ENCODE measurements at places on chromosomes 4 and X.

GRCh38 chr4:24975510-24975909, 55.2 kb downstream of the LGI2 start:
- DNase-seq, result no peak

DNA sequence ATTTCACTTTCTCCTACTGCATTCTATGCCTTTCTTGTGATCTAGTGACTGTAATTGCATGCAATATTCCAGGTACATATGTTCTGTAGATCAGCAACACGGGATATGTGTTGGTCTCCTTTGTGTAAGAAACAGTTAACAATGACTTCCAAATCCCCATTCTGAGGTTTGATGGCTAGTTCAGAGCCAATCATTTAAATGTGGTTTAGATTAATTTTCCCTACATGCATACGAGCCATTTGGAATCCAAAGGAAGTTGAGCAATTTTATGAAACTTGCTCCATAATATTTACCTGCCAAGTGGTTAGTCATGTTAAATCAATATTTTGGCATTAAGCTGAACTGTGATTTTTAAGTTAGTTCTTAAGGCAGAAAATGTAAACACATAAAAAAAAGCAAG, 172.8 kb upstream of the DCAF12L2 start:
- no peak for DNase-seq

DNA sequence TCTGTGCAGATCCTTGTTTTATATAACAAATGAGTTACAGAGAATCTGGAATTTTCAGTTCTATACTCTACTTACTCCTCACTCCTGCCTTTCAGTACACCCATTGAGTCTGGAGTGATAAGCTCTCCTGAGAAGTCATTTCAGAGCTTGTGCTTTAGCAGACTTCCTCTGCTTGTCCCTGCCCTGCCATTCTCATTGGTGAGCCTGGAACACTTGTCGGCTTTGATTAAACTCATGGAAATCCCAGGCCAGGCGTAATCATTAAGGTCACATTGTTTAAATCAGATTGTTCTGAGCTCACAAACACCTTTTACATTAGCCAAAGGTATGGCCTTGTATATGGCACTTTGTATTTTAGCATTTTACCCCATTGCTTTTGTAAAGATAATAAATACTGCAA, 102.7 kb downstream of the CNKSR2 start:
- DNase-seq, result no peak

DNA sequence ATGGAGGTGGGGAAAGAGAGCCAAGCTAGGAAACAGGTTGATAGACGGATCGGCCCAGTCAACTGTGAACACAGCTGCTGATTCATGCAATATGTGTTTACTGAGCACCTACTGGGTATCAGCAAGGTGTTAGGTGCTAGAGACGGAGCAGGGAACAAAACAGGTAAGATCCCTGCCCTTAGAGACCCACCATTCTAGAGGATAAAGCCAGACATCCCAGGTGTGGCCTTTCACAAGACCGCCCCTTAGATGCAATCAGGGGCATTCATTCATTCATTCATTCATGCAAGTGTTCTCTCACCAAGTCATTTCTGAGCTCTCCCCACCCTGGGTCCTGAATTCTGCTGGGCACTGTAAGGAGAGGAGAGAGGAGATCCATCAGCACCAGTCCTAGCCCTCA, 20.2 kb upstream of the MTM1 start:
- no peak for DNase-seq

GRCh38 chr4:102580463-102580842, 79.3 kb downstream of the NFKB1 start:
- no peak for DNase-seq

GRCh38 chr4:56641494-56642051, 39.5 kb downstream of the HOPX start:
- DNase-seq, result no peak

DNA sequence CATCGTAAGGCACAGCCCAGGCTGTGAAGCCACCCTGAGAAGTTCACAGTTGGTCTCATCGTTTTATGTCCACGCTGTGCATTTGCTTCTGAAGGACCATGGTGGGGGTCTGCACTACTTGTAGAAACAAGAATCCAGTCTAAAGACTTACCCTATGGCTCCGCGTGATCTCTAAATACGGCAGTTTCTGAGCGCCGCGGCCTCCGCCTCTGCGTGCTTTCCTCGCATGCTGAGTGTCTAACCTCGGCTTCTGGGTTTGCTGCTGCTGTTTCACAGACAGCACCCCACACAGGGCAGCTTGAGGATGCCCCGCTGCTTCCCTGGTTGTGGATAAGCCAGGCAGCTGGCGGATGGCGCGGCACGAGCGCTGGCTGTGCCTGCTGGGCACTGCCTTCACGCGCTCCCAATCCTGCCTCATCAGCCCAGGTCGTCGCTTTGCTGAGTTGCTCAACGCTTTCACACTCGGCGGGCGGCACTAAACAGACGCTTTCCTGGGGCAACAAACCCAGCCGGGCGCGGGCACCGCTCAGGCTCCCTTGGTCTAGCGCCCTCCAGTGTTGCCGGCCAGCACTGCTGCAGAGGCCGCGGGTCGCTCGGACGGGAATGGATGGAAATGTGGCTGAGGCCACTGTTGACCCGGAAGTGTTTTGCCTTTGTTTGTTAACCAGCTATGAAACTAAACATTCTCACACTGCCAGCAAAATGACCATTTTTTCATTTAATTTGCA, 39.2 kb downstream of the FGFRL1 start:
- DNase-seq, result no peak

GRCh38 chr4:78811034-78811433, 34.9 kb downstream of the BMP2K start:
- no peak for DNase-seq

DNA sequence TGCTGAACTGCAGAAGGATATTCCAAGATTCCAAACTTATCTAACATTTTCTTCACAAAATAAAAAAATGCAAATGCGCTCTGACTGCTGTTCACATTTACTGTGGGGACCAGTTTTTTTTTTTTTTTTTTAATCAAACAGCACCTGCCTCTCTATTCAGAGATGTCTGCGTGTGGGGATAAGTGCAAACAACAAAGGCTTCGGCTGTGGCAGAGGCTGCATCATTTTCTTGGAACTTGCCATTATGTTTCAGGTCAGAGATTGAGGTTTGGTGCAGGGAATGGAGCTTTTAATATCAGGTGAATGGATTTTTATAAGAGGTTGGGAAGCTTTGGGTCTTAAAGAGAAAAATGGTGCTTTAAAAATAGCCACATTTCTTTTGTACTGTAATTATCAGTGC, 78.2 kb upstream of the TET2 start:
- DNase-seq, result no peak

DNA sequence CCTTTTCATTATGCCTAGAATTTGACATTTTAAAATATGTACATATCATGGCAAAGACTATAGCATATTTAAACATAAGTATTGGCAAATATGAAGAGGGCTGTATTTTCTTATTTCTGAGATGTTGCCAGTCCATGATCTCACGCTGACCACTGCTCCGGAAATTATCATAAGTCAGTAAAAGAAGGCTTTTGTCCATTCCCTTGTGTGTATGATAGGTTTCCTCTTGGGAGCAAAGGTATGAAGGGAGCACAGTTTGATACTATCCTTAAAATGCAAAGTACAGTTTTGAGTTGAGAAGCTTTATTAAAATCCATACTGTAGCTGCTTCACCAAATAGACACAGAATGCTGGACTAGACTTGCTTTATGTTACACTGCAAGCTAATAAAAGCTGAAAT, 52.6 kb upstream of the AGA start:
- no peak for DNase-seq

DNA sequence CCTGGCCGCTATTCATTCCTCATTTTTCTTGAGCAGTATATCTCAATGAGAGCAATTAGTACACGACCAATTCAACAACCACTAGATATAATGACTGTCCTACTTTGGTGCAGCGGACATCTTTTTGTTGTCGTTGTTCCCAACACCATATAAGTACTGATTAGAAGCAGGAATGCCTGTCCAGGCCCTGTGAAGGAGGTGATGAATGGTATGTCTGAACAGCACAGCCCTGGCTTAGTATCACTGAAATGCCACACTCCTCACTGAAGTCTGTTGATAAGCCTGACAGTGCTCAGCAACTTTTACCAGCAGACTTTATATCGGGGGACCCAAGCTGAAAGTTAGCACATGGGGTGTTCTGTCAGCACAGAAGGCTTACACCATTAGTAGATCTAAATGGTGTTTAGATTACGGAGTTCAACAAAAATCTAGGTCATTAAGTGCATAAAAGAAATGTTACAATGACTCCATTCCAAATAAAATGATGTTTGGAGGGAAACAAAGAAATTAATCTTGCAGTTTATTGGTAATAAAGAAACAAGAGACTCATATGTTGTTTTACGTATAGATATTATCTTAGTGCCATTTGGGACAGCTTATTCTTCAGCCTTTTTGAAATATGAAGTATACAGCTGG, 228.3 kb upstream of the TTC29 start:
- no peak for DNase-seq

GRCh38 chrX:147733369-147733768, 178.3 kb upstream of the FMR1 start:
- no peak for DNase-seq

- DNase-seq, result peak; percentile 39
Measured at GRCh38 chr4:7581477-7581876, 146.7 kb upstream of the PSAPL1 start.

GRCh38 chr4:94722748-94723147, 35.0 kb upstream of the BMPR1B start:
- DNase-seq, result peak; percentile 63

DNA sequence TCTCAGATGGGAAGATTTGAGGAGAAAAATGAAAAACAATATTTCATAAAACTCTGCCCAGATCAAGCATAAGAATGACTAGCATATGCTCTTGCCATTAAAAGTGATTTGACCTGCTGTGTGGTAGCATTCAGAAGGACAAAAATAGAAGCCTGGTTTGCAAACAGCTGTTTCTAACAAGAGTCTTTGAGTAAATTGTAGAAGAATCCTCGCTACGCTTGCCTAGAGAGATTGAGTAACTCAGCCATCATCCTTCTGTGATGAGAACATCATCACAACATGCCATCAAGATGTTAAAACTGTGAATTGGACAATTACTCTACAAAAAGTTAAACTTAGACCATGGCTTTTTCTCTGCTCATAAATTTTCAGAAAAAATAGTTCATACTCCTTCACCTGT, 168.9 kb upstream of the PUDP start:
- DNase-seq, result no peak

DNA sequence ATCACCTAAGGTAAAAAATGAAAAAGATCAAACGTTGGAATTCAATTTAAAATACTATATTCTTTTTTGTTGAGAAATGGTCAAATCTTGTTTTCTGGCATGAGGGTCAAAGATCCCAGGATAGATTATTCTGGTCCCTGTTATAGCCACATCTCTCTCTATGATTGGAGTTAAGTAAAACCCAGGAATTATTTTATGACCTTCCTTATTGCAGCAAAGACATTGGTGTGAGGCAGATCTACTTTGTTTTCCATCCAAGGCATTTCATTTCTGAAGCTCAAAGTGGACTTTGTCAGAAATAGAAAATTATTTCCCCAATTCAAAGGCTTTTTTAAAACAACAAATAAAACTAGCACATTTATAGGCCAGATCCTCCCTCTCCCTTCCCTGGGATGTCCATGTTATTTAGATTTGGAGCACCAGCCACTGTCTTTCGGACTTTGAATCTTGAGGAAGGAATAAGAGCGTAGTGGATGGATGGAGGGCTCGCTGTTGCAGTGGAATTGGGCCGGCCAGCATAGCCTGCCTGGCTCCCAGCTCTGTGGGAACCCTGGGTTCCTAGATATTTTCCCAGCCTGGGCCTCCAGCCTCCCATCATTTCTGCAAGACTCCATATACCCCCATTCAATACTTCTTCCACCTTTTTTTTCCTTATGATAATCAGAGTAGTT, 45.6 kb upstream of the HAND2 start:
- no peak for DNase-seq

DNA sequence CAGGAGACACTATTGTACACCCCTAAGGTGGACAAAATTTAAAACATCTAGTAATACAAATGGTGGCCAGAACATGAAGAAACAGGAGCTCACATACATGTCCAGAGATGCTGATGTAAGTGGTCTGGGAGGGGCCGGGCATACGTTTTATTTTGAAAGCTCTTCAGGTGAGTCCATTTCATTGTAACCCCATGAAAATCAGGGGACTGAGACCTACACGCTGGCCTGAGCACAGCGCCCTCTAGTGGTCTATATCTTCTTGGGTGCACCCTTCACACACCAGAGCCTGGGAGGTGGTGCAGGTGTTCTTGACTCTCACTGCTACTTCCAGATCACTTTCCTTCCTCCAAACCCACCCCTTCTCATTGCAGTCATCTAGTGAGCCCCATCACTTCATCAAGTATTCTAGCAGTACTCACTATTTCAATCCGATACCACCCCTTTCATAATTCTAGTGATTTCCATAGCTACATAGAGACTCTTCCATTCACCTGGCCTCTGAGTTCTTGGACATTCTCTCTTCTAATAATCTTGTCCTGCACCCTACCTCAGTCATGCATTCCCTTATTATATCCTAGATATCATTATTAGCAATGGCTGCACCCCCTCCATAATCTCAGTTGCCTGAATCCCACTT, 4.3 kb upstream of the TLR6 start:
- peak; percentile 76 for DNase-seq

DNA sequence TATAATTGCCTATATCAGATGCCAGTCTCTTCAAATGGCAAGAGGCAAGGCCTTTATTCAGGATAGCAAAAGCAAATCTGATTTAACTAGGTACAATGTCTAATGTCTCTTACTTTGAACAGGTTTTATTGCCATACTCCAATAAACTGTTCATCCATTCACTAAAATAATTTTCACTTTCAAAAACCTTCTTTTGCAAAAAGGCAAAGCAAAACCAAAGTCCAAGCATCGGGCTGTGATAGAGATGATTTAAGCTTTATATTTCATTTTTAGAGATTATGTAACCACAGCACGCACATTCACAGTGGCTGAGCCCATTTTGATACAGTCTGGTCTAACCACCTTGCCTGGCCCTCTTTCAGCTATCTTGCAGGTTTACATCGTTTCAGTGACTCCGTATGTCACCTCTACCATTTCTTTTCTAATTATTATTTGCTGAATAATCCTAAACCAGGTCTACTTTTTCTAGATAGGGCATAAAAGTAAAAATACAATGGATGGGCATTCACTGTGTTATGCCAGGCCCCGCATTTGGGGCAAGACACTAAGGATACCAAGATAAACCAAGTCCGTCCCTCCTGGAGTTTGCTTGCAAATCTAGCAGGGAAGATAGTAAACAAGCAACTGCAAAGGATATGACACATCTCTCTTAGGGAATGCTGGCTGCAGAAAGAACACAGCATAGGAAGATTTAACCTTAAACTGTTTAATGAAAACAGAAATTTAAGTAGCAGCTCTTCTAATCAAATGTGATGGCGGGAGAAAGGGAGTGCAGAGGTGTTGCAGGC, 1.8 kb downstream of the CASP3 start:
- DNase-seq, result peak; percentile 4

DNA sequence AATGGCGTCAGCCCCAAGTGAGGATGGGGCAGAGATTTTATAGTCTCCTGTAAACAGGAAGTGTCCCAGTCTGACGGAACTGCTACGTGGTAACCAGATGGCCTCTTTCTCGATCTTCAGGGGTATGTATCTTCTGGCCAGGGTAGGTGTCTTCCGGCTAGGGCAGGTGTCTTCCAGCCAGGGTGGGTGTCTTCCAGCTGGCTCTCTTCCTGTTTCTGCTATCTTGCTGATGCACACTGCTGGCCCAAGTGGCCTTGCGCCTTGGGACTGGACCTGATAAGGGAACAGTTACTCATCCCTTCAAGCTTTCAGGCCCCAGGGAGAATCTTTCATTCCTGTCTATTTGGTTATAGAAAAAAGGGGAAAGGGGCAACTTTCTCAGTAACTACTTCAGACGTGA, 178.7 kb upstream of the MAGEE2 start:
- no peak for DNase-seq
